ENCODE measurements at places on chromosomes 7 and 10. TPM values are rescaled to one million over a fixed set of nuclear protein-coding genes. Genes with fewer than 3 reads are reported as not detected.

FAM24B gene
- total RNA-seq, result 6.8 TPM

CPA1 gene
- 8.0 TPM for total RNA-seq

CLRN3 gene
- total RNA-seq, result not detected

ATOH7 gene
- total RNA-seq, result not detected

PRDX3 gene
- 195 TPM for total RNA-seq

AGR3 gene
- not detected for total RNA-seq

VPS37D gene
- 0.21 TPM for total RNA-seq

GPR22 gene
- total RNA-seq, result not detected

MRLN gene
- total RNA-seq, result not detected

FAM25C gene
- not detected for total RNA-seq
